ENCODE measurements at places on chromosomes 4 and X. TPM values are rescaled to one million over a fixed set of nuclear protein-coding genes. Genes with fewer than 3 reads are reported as not detected.

Gene CDX4
- not detected for total RNA-seq

Gene VCX3B
- 3.8 TPM for total RNA-seq

Gene SPANXB1
- total RNA-seq: 0.55 TPM

Gene WDR45
- 40.7 TPM for total RNA-seq

Gene MAOB
- not detected for total RNA-seq

Gene PNCK
- not detected for total RNA-seq

Gene TRIM75
- not detected for total RNA-seq

Gene ANXA10
- total RNA-seq: 0.67 TPM

Gene ADH1B
- not detected for total RNA-seq

Gene NPFFR2
- 13.6 TPM for total RNA-seq

Gene MBNL3
- 3.7 TPM for total RNA-seq

Gene SERPINA7
- not detected for total RNA-seq

Gene NKX3-2
- total RNA-seq: 0.51 TPM

Gene DNAAF6
- total RNA-seq: not detected

Data from HT1080 (cell line).